ENCODE measurements at places on chromosomes 7 and 10.

GRCh38 chr7:44798649-44799305, 2.3 kb downstream of the PPIA start:
- DNase-seq: no peak

GRCh38 chr10:102835007-102835482, 2.2 kb downstream of the CYP17A1 start:
- no peak for DNase-seq

GRCh38 chr10:14545827-14546226, 215.1 kb upstream of the FRMD4A start:
- no peak for DNase-seq

GRCh38 chr7:14303536-14303935, 314.1 kb upstream of the ETV1 start:
- DNase-seq: no peak

DNA sequence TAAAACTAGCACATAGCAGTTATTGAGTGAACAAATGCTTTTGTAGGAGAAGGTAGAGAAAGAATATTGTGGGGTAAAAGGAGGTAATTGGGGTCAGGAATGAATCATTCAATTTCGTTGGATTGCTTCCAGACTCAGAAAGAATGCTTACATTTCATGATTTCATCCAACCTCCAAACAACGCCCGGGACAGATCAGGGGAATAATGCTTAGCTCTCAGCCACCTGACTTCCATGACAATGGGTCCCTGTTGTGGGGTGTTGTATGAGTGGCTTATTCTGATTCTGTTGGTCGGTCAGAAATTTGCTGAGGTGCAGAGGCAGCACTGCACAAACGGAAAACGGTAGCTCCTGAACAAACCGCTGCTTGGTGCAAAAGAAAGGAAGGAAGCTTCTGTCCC, 24.0 kb upstream of the INPP5F start:
- DNase-seq: no peak

- no peak for DNase-seq
Observed at GRCh38 chr10:103737735-103738367, 117.5 kb downstream of the SH3PXD2A start.

- no peak for DNase-seq
Observed at GRCh38 chr7:37052705-37053104, 328.4 kb upstream of the AOAH start.

DNA sequence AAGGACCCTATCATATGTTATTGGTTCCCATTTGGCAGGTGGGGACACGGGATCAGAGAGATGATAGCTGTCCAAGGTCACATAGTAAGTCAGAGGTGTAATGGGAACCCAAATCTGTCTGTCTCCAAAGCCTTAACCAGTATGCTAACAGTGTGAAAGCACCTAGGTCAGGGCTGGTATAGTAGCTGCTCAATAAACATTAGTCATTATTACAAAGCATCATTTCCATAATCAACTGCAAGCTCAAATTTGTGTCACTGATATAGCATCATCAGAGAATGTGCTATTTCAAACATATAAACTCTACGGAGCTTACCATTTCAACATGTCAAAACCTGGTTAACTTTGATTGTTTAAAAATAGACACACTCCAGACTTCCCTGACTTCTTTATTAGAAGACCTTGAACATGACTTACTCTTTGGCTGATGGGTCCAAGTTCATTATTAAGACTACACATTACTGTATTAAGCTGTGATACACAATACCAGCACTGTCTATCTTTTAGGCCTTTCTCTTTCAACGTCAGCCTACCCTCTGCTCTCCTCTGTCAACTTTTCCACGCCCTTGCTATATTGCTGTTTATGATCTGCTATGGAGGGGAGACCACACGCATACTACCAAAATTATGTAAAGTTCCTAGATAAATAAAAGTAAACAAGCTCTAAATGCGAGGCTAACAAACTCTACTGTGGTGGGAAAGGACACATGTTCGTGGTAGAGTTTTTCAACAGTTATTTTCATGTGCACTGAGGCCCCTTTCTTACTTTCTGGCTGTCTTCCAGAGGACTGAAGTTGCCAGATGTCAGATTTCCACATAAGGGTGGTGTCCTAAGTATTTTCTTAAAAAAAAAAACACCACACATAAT, 33.6 kb downstream of the DNMBP start:
- DNase-seq: no peak

DNA sequence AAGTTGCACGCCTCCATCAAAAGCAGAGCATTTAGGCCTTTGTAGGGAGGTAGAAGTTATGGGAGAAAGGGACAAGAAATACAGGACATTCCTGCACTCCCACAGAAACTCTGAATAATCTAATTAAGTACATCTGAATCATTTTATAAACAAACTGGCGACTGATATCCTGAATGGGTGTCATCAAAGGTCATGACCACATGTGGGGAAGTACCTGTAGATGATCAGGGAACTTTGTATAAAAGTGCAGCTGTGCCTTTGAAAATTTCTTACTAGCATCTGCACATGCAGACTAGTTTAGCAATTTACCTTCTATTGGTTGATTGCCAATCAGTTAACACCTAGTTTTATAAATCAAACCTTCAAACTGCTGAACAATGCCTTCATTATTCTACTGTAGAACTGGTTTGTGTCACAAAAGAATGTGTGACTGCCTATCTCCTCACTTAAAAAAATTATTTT, 17.1 kb downstream of the STEAP4 start:
- no peak for DNase-seq
